GM12891 (cell line): ENCODE measurements at places on chromosomes 16 and 17.

DNA sequence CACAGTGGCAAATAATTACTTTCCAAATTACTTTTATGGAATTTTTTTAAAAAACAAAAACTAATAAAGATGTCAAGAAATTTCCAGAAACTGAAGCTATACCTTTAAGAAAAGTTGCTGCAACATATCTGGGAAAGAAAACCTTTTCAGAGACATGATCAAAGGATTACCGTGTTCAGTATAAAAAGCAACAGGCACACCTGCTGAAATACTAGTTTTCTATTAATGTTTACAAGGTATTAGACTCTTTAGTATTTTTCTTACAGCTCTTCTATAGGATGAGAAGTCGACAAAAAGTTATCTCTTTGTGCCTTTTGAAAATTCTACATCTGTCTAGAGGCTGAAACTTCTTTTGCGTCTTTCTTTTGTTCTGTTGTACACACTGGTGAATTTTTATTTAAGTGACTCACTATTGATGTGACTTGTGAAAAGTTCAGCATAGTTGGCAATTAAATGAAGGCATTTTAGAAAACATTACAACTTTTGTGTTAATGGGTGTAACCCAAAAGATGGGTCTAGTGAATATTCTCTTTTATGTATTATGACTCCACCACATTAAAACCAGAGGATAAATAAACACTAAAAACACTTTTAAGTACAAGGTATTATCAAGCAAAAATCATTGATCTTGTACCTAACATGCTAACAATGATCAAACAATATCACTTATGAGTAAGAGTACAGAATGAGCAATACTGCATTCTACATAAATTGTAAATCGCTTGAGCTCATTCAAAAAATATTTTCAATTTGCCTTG lies 23.8 kb downstream of the NACA2 start:
- no peak for DNase-seq

- no peak for DNase-seq
Observed at GRCh38 chr17:77782201-77782600, 176.3 kb upstream of the TNRC6C start.

DNA sequence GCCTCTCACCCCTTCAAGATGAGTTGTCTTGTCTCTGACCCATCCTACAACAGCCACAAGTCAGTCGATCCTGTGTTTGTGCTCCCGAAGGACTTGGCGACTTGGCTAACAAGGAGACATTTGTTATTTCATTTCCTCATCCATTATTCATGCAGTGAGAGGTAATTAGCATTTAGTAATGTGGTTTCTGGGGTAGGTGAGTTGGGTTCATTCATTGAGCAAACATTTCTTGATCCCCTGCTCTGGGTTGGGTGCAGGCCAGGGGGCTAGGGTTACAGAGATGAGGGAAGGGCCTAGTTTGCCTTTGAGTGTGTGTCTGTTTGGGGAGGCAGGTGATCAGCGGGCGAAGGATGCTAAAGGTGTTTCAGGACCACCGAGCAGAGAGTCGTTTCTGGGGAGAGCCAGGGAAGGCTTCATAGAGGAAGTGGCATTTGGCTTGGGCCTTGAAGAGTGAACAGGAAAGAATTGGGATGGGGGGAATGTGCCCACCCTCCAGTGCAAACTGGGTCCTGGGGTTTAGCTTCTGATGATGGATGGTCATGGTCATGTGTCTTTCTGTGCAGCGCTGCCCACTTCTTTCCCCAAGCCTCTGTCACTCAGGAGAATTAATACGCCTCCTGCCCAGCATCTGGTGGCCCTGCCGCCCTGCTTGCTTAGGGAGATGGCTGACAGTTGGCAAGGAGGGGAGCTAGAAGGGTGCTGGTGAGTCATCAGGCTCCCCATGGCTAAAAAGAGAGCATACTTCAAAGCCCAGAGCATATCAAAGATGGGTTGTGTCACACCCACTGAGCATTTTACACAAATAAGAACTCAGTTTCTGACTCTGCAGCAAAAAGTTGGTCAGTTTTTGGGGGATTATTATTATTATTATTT lies 38.5 kb downstream of the MSI2 start:
- no peak for DNase-seq

DNA sequence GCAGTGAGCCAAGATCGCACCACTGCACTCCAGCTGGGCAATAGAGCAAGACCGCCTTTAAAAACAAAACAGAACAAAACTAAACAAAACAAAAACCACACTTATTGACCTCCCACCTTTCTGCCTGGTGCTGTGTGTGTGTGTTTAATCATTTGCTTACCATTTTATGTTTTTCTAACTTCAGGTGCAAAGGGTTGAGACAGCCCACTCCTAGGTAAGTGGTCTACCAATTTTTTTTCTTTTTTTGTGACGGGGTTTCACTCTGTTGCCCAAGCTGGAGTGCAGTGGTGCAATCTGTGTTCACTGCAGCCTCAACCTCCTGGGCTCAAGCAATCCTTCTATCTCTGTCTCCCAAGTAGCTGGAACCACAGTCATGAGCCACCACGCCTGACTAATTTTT lies 65.8 kb downstream of the SALL1 start:
- no peak for DNase-seq

- DNase-seq: no peak
Observed at GRCh38 chr16:85838876-85839585, 39.5 kb downstream of the COX4I1 start.
